ENCODE measurements at places on chromosomes 4 and X.

DNA sequence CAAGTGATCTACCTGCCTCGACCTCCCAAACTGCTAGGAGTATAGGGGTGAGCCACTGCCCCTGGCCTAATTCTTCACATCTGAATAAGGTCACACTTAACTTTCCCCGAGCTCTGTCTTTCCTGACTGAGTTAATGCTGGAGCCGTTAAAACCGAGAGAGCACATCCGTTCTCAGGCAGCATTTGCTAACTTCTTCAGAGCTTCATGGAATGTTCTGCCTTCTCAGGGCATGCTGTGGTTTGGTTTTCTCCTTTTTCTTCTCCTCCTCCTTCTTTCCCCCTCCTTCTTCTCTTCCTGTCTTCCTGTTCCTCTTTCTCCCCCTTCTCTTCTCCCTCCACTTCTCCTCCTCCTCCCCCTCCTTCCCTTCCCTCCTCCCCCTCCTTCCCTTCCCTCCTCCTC is 119.9 kb downstream of the ASMT start:
- no peak for DNase-seq

- DNase-seq = no peak
Measured at GRCh38 chr4:89334311-89334710, 26.7 kb upstream of the GPRIN3 start.

GRCh38 chr4:87824352-87824751 is 8.4 kb upstream of the MEPE start:
- no peak for DNase-seq

DNA sequence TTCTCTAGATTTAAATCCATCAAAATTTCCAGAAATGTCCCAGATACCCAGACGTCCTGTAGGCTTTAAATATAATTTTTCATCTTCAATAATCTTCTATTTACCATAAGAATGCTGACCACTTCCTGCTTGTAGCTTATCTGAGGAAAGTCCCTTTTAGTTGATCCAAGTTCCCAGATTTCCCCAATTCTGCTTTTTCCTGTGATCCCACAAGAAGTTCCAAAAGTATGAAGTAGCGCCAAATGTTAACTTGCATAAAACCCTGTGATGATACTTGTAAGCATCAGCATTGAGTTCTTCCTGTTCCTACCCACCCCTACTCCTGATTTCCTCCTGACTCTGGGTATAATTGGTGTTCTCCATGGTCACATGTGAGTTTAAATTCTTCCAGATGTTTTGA is 10.6 kb upstream of the TLR8 start:
- DNase-seq = no peak

- DNase-seq = no peak
Measured at GRCh38 chr4:27366104-27366823, 505.6 kb downstream of the STIM2 start.

GRCh38 chr4:4752025-4752424 is 107.4 kb upstream of the MSX1 start:
- no peak for DNase-seq

- DNase-seq = no peak
Measured at GRCh38 chr4:47372561-47372960, 90.9 kb downstream of the COMMD8 start.
